Hematopoietic multipotent progenitor cell (in vitro differentiated cells): ENCODE measurements at places on chromosomes 6 and 20. TPM values are rescaled to one million over a fixed set of nuclear protein-coding genes. Genes with fewer than 3 reads are reported as not detected.
A peak's percentile ranks its signal among the peaks of the same experiment; 100 is the strongest.

The MUCL3 gene
- not detected for total RNA-seq

- peak; percentile 97 for DNase-seq
Observed at GRCh38 chr6:112087136-112087911, at the start of the genes FAM229B and TUBE1. TSS of gene FAM229B (plus strand) at chr6:112087591. CDS start at chr6:112099284, 11,693 bp downstream. TSS of gene TUBE1 (minus strand) at chr6:112087482. CDS start at chr6:112087434, 48 bp downstream.

GRCh38 chr6:105545228-105545920 is 142.5 kb upstream of the PREP start:
- no peak for DNase-seq

- peak; percentile 86 for DNase-seq
Observed at GRCh38 chr6:35583893-35584688, 71.4 kb upstream of the TULP1 start.

The MYMX gene
- 0.27 TPM for total RNA-seq

The NEURL2 gene
- 21.5 TPM for total RNA-seq

The IL17A gene
- under 0.01 TPM for total RNA-seq

The PRR18 gene
- total RNA-seq, result not detected

The HLA-G gene
- total RNA-seq, result not detected

DNA sequence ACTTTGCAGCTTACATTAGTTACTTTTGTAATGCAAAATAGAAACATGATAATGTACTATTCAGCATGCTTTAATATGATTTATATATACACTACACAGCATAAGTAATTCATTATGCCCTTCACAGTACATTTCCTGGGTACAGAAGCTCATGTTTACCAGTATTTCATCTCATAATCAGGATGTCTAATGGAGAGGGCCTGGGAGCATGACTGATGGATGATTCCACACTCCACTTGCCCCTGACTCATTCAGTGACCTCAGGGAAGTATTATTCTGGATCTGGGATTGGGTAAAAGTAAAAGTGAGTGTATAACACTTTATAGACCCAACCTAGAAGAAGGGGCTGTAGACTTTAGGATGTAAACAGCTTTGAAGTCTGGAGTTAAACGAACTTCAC is 31.4 kb upstream of the BACH2 start:
- DNase-seq, result no peak

DNA sequence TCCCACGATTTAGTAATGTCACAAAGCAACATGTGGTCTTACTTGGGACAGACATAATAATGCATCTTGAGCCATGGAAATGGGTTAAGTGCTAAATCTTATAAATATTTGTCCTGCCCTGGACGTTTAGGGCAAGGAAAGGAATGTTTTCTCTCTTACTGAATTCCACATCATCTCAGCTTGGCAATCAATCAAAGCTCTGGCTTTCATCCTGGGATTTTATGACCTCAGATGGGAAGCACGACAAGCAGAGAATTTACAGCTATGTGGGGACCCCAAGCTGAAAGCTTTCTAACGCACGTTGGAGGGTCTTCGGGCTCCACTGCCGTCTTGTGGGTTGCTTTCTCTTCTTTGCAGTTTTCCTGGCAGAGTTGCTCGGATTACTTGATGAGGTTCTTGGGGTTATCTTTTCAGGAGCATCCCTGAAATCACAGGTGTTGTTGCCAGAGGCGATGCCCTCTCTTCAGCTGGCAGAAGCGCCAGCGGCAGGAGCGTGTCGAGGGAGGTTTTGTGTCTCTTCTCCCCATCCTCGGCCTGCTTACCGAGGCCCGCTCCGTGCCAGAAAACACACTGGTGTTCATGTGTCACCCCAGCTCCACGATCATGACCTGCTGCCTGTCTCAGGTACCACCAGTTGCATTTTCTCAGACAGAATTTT is 73.4 kb upstream of the FRMD1 start:
- DNase-seq, result no peak

The MCHR2 gene
- not detected for total RNA-seq

DNA sequence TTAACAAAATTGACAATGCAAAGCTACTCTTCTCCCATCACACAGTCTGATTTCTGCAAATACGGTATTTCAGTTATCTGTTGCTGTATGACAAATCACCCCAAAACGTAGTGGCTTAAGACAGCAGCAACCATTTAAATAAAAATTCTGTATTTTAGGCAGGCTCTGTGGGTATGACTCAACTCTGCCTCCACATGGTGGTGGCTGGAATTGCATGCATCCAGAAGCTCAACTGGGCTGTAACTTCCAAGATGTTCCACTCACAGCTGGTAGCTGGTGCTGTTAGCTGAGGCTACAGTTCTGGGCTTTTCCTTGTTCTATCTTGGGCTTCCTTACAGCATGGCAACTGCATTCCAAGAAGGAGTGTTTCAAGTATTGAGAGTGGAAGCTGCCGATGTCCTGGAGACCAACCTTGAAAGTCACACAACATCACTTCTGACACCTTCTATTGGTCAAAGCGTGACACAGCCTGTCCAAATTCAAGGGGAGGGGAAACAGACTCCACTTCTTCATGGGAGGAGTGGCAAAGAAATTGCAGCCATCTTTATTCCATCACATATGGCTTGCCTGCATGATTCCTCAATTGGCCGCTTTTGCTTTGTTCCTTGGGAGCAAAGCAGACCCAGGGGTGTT is 39.7 kb upstream of the TULP1 start:
- DNase-seq, result peak; percentile 54

The ADA gene
- 96.7 TPM for total RNA-seq

- DNase-seq, result no peak
Observed at GRCh38 chr6:111478064-111478476, 4.9 kb downstream of the REV3L start.

- DNase-seq, result no peak
Observed at GRCh38 chr20:1803932-1804501, 91.2 kb upstream of the SIRPA start.

- DNase-seq, result no peak
Observed at GRCh38 chr6:39841923-39842322, 49.7 kb downstream of the DAAM2 start.

The HCRTR2 gene
- total RNA-seq, result not detected

The THEMIS gene
- total RNA-seq, result under 0.01 TPM

DNA sequence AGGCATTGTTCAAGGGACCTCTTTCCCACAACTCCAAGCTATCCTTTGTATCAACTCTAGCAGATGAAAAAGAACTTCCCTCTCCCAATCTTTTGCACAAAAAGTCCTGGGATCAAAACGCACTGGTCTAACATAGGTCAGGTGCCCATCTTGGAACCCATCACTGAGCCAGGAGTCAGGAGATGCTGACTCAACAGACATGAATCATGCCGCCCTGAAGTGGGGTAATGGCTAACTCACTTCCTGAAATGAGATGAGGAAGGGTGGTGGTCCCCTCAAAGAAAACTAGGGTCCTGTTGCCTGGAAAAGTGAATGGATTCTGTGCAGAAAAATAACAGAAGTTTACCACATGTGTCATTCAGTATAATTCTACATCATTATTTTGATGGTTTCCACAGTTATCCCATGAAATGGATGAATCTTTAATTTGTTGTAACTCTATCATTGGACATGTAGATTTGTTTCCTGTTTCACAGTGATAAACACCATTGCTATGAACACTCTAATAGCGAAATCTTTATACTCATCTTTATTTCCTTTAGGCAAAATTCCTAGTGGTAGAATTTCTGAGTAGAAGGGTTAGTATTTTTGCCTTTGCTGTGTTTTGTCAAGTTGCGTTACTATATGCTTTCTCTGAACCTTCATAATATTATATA is 151.3 kb downstream of the SLC16A10 start:
- DNase-seq, result peak; percentile 24

The PRKN gene
- 7.0 TPM for total RNA-seq

- DNase-seq, result no peak
Observed at GRCh38 chr20:37986873-37987601, 46.2 kb downstream of the TTI1 start.

- no peak for DNase-seq
Observed at GRCh38 chr6:160333841-160334240, 14.3 kb upstream of the SLC22A3 start.

The COL12A1 gene
- total RNA-seq, result under 0.01 TPM

- peak; percentile 21 for DNase-seq
Observed at GRCh38 chr6:147161974-147162495, 42.2 kb upstream of the STXBP5 start.

DNA sequence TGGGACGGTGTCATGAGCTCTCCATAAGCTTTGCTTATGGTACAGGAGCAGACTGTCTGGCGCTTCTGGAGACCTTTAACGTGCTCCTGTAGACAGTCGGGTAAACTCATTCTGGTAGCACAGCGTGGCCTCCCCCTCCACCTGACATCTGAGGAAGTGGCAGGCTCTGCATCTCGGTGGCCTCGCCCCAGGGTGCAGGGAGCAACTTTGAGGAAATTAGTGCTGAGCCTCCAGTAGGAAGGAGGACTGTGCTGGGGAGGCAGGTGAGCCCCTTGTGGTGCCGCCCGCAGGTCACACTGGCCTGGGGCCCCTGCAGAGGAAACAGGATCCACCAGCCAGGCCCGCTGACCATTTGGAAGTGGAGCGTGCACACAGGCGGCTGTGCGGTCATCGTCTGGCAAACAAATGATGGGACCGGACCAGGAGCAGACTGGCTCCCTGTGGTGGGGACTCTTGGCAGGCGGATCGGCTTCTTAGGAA is 57.9 kb downstream of the SYNJ2 start:
- DNase-seq, result no peak

DNA sequence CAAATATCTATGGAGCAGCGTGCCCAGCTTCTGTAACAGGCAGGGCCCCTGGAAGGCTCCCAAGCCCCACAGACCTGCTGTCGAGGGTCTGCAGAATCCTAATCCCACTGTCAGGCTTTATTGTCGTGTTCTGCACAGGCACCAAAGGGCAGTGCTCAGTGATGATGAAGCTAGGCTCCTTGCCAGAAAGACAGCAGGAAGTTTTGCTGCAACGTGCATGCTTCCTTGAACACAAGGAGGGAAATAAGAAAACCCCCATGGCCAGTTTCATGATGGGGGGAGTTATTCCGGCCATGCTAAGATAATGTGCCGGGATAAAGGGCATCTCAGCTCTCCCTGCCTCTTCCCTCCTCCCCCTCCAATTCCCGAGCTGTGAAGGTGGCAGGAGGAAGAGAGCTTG is 109.4 kb upstream of the KCNG1 start:
- no peak for DNase-seq

DNA sequence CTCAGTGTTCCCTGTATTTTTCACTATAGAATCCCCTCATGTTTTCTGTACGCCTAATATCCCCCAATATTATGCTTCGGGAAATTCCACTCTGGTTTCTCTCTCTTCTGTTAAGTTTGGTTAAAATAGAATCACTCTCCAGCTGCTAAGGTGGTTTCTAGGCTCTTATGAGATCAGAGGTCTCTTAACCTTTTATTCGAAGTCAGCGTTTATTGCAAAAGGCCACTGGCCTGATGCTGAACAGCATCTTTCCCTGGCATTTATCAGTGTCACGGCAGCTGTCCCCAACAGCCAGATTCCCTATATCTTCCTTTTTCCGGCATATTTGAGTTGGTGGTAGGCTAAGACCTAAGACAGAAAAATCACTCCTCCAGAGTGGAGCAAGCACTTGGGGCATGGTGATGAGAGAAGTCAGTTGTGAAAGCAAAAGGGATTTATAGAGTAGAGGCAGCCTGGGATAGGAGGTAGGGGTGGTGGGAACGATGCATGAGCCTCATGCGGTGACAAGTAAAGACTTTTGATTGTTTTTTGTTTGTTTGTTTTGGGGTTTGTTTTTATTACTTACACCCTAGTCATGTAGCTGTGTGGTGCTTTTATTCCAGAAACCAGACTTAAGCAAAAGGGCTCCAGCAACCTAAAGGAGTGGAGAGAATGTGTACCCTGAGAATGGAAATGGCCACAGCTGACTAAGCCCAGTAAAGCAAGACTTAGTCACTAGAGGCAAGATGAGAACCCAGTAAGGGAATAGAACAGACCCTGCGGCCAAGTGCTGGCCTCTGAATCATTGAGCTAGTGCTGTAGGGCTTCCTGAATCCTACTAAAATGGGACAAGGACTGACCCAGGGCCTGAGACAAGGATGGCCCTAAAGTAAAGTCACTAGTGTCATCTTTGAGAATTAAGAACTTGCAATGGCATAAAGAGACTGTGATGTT is 233.0 kb upstream of the PRND start:
- no peak for DNase-seq

DNA sequence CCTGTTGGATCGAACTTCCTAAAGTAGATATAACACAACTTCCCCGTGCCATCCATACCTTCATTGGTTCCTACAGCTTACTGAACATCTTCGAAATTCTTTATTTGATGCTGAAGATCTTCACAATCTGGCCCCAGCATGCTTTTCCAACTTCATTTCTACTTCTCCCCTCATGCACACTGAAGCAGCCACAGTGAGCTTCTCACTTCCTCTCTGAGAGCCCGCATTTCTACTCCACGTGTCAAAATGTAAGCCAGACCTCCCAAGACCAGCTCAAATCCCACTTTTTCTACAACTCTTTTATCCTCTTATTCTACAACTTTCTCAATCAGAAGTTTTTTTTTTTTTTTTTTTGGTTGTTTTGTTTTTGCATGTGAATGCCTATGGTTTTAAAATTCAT is 254.7 kb downstream of the GMPR start:
- DNase-seq, result no peak

The HSD17B8 gene
- total RNA-seq, result 55.7 TPM

GRCh38 chr6:149140910-149141290 is 176.6 kb upstream of the TAB2 start:
- DNase-seq, result no peak

The CNKSR3 gene
- total RNA-seq, result 2.4 TPM

DNA sequence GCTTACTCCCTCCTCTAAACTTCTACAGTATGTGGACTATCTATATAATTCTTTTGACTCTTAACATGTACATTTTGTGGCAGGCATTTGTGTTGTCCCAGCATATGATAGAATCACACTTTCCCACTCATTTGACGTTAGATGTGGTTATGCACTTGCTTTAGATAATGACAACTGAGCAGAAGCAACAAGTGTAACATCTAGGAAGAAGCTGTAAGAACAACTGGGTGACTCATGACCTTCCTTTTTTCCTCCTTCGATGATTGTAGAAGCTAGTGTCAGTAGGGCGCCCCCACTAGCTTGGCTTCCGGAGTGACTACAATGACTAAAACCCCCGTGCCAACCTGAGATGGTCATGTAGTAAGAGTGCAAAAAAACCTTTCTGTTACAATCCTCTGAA is 74.6 kb upstream of the CEP85L start:
- no peak for DNase-seq

DNA sequence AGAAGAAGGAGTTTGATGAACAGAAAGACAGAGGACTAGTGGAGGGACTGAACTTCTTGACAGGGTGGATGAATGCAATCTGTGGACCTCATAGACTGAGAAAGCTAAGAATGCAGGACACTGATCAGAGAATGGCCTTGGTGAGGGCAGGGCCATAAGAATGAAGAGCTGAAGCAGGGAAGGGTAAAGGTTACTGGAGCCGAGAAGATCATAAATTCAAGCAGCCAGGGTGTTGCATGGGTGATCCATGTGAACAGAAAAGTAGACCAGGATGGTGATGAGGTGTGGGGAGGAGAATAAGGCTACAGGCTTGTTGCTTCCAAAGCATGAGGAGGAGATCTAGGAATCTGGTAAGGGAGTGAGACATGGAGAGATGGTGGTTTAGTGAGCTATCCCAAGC is 295.9 kb downstream of the ADGB start:
- no peak for DNase-seq
